Smooth muscle cell of the umbilical artery (primary cell): ENCODE measurements at places on chromosomes 4 and X. TPM values are rescaled to one million over a fixed set of nuclear protein-coding genes. Genes with fewer than 3 reads are reported as not detected.

The SYP gene
- 0.30 and 0.32 TPM in 2 replicates for total RNA-seq

The NLRP2B gene
- total RNA-seq = not detected in 2 replicates

The NEXMIF gene
- under 0.01 TPM in 2 replicates for total RNA-seq

The C4orf51 gene
- total RNA-seq = not detected in 2 replicates

The PNMA6F gene
- total RNA-seq = not detected in 2 replicates

The NMU gene
- not detected in 2 replicates for total RNA-seq

The TRIM2 gene
- 44.4 and 54.0 TPM in 2 replicates for total RNA-seq

The IRF2 gene
- 23.5 and 29.7 TPM in 2 replicates for total RNA-seq

The SLC10A6 gene
- total RNA-seq = not detected in 2 replicates

The COQ2 gene
- 5.3 and 6.8 TPM in 2 replicates for total RNA-seq

The HTRA3 gene
- 0.42 and 12.5 TPM in 2 replicates for total RNA-seq

The BCORL1 gene
- 1.5 and 3.3 TPM in 2 replicates for total RNA-seq

The GYG2 gene
- total RNA-seq = 3.3 and 15.4 TPM in 2 replicates

The FSTL5 gene
- 0.05 and 0.30 TPM in 2 replicates for total RNA-seq

The NPNT gene
- total RNA-seq = 0.14 and 0.30 TPM in 2 replicates

The HHIP gene
- total RNA-seq = 0.59 and 13.1 TPM in 2 replicates

The GDPD2 gene
- not detected in 2 replicates for total RNA-seq

The HPGDS gene
- total RNA-seq = not detected in 2 replicates

The ADH4 gene
- total RNA-seq = not detected in 2 replicates

The MAGEB1 gene
- total RNA-seq = not detected in 2 replicates

The NAA11 gene
- total RNA-seq = not detected in 2 replicates

The PARM1 gene
- 0.23 and 0.89 TPM in 2 replicates for total RNA-seq

The CXCL3 gene
- total RNA-seq = 6.5 and 11.9 TPM in 2 replicates

The LUZP4 gene
- total RNA-seq = not detected in 2 replicates

The NIPAL1 gene
- 0.59 and 2.7 TPM in 2 replicates for total RNA-seq

The TMPRSS11D gene
- not detected in 2 replicates for total RNA-seq

The CT45A2 gene
- total RNA-seq = not detected in 2 replicates

The SUPT20HL2 gene
- 0.28 TPM in 1 of 2 replicates, not detected in the other for total RNA-seq

The PI4K2B gene
- total RNA-seq = 18.7 and 32.7 TPM in 2 replicates
